ENCODE measurements at places on chromosomes 2 and 18.

- no peak for DNase-seq
Measured at GRCh38 chr2:128732976-128733431, 414.3 kb upstream of the HS6ST1 start.

DNA sequence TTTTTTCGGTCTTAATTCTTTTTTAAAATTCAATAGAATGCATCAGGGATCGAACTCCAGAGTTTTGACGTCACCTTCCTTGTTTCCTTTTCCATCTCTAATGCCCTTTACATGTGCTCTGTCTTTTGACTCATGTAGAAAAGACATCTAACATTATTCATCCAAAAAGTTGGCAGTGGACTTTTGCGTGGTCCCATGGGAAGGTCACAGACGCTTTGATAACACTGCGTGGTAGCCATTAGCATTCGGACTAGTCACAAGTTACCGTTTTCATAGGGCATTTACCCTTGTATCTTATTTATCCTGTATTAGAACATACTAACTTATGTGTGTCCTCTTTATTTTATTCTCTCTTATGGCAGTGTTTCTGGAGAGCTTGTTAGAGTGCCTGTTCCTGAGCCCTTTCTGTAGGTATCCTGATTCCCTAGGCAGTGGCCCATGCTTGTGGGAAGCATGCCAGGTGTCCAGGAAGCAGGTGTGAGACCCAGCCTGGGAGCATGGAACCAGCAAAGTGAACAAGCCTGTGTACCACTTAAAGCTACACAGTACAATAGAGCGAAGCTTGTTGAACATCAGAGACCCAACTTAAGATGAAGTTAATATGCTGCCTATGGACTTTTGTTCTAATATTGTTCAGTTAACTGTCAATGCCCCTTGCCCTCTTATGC is 73.6 kb upstream of the RBM44 start:
- DNase-seq, result no peak

DNA sequence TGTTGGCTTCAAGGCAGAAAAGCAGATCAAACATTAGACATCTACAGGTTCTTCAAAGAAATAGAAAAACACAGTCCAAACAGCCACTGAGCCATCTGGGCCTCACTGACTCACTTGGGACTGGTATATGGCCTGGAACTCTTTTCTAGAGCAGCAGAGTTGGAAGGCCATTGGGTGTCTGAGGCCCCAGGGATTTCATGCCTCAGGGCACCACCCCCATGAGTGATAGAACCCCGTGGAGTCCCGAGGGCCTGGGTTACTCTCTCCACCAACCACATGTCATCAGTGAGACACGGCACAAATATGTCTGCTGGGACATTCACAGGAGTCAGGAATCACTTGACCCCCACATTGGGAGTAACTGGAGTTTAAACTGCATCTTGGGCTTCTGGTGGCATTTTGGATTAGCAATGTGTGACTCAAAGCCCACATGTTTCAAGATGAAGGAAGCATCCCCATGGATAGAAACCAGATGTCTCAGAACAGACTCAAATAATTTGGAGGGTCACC is 44.0 kb downstream of the CAPN13 start:
- DNase-seq, result no peak

GRCh38 chr2:15436195-15436594 is 124.9 kb downstream of the NBAS start:
- no peak for DNase-seq

GRCh38 chr18:79518028-79518682 is 122.4 kb downstream of the NFATC1 start:
- DNase-seq, result no peak

GRCh38 chr18:42813570-42813969 is 301.9 kb downstream of the RIT2 start:
- DNase-seq, result no peak

DNA sequence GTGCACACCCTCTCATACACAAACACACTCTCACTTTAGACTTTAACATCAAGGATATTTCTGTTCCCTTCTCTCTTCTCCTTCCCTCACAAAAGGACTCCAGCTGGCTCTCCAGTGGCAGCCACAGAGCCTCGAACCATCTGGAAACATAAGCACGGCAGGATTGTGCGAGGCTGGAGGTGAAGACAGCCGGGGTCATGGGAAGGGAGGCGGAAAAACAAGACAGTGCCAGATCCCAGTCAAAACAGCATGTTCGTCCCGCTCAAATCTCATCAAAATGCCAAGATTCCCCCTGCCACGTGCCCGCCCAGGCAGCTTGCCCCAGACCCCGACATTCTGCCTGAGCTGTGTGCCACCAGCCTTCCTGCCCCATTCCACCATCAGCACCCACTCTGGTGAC is 180.3 kb downstream of the ZBTB7C start:
- DNase-seq, result no peak

DNA sequence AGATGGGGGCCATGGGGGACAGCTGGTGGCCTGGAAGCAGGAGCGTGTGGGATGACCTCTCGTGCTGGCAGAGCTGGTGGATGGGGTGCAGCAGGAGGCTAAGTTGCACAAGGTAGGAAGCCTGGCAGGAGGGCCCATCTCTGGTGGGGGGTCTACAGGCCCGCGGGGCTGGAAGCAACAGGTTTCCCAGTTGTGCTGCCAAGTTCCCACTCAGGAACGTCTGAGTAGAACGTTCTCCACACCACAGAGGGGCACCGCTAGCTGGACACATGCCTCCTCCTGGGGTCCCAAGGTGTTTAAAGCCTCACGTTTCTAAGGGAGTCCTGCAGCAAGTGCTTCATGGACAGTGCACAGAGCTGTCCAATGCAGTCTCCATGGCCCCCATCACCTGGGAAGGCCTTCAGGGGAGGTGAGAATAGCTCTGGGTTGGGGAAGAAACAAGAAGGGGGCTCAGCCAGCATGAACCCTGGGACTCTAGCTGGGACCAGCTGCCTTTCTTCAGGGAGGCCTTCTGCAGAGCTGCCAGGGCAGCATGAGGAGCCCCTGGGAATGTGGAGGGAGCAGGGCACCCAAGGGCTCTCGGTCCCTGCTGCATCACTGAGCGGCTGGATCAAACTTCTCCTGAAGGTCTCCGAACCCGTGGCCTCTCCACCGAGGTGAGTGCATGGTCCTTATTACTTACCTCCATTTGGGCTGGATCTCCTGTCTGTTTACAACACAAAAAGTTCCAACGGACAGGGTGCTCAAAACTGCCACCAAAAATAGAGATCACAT is 80.0 kb downstream of the TWIST2 start:
- no peak for DNase-seq

DNA sequence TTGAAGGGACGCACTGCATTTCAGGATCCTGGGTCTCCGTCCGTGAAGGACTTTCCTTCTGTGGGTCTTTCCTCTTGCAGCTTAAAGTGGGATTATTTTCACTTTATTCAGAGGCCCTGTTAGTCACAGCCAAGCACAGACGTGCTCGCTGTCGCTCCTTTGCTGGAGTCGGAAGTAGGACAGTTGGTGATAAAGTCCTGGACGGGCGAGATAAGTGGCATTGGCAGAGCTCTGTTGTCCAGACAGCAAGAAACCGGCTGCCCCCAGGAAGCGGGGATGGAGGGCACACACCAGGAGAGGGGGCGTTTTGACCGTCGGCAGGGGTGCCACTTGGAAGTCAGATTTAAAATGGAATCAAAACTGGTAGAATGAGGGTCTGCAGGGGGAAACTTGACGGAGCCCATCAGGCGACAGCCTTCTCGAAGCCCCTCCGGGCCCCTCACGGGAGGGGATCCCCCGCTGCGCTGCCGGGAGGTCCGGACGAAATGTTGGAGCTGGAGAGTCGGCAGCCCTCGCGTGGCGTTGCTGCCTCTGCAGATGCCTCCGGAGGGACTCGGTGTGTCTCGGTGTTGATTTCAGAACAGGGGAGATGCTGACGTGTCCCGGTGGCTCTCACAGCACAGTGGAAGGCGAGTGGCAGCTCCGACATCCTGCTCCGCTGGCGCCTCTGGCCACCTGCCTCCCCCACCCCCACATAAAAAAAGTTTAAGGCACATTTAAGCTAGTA is 124.2 kb downstream of the NFATC1 start:
- DNase-seq, result no peak

- DNase-seq, result no peak
Measured at GRCh38 chr18:51867767-51868166, 472.2 kb upstream of the DCC start.

- DNase-seq, result no peak
Measured at GRCh38 chr2:175442441-175442840, 260.9 kb upstream of the ATP5MC3 start.

- no peak for DNase-seq
Measured at GRCh38 chr2:43220229-43220751, 6.1 kb downstream of the ZFP36L2 start.

DNA sequence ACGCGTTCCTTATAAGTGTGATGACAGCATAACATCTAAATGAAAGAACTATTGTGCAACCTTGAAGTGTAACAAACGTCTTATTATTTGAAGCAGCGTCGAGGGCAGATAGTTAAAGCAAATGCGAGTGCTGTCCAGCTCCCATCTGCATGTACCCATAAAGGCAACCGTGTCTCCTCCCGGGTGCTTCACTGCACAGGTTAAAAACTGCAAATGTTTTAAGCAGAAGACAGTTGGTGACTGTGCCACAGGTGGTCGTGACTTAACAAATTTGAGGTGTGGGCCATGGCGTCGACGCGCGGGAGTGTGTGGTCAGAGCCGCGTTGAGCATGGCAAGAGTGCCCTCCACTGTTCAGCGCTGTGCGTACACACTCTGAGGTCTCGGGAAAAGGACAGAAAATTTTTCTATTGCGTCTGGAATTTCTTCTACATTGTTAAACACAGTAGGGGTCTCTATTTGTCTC is 6.4 kb downstream of the SALL3 start:
- DNase-seq, result no peak

DNA sequence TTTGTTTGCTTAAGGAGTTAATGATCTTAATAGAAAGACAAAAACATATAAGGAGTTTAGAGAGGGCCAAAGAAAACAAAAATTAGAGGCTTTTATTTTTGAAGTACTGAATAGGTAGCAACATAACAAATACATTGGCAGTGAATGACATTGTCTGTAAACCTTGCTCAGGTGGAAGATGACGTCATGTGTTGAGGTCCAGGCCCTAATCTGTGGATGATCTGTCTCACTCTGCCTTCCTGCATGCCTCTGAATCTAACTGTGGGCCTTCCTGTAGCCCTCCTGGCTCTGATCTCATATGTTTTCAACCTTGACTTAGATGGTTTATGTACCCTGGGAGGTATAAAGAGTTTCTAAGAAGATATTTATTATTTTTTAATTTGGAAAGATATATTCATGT is 58.1 kb upstream of the DYNAP start:
- DNase-seq, result no peak

- DNase-seq, result no peak
Measured at GRCh38 chr18:13435586-13436333, 217.2 kb downstream of the LDLRAD4 start.

GRCh38 chr2:216606551-216607276 is 26.5 kb upstream of the IGFBP2 start:
- peak; percentile 23 for DNase-seq

GRCh38 chr2:219691571-219691970 is 64.1 kb downstream of the SLC4A3 start:
- no peak for DNase-seq

DNA sequence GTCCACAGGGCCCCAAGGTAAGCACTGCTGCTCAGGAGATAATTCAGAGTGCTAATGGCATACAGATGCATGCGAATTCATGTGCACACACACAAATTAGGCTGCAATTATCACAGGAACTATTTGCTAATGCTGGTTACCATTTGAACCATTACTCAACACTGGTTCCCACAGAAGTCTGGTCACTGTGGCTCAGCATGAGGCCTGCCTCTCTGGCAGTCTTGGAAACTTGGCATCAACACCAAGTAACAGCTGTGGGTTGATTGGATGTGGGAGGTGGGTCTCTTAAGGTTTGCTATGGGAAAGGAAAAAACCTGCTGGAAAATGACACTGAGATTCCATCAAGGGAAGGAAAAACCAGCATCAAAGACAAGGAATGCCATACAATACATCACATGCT is 105.0 kb downstream of the CELF4 start:
- no peak for DNase-seq

GRCh38 chr2:38951766-38952165 is 62.1 kb downstream of the ARHGEF33 start:
- DNase-seq, result no peak

DNA sequence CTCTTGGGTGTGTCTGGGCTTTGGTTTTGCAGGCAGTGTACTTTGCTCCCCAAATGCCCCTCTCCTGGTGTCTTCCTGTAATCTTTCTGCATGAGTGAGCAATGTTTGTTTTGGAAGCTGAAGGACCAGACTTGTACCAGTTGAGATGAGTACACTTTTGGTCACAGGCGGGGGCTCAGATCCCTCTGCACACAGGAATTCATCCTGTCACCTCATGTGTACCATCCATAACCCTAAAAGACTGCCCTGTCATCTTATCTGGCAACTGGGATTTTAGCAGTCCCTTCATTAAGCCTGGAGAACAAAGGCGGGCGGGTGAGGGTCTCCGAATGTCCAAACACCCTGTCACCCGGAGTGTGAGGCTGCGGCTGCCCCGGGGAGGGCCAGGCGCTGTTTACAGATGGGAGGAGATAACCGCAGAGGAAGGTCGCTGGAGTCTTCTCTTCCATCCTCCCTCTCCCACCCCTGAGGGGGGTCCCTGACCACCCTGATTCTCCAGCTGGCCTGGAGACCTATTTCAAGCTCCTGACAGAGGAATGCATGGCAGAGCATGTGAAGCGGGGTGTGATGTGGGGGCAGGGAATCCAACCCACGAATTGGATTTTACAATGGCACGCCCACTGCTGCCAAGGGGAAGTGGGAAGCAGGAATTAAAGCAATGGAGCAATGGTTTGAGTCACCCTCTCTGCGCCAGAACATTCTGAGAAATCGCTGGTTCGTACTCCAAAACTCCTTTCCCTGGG is 158.2 kb upstream of the MYCN start:
- no peak for DNase-seq

DNA sequence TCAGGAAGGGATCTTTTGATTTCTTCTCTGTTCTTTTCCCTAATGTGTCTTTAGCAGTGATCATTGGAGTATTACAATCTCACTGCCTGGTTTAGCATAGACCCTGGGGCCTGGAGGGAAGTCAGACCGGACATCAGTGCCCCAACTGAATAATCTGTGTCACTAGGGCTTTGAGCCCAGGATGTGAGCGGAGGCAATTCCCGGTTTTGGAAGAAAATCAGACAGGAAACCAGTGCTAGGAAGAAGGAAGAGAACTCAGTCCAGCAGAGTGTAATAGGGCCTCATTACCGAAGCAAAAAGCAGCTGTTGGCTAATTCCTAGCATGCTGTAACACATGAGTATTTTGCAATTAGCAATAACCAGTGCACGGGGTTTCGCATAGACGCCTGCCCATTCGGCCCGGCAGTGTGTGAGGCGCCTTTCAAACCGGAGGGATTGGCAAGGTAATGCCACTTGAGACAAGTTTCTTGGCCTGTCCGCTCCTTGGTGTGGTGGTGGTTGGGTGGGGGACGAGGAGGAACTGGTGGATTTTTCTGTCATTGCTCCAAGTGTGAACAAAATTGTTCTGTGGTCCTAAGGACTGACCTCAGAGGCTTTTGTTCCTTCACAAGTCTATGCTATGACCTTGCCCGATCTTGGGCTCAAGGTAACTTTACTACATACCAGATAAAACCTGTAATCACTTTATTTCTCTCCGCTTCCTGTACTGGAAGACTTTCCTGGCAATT is 2.8 kb downstream of the FOSL2 start:
- DNase-seq, result no peak

All from stimulated activated CD8-positive, alpha-beta memory T cell treated with anti-CD3 and anti-CD28 coated beads, Interleukin-15, amount 100 ng/mL, for 4 hours (primary cell).